Hair follicular keratinocyte (primary cell): ENCODE measurements at places on chromosomes 6 and 20. TPM values are rescaled to one million over a fixed set of nuclear protein-coding genes. Genes with fewer than 3 reads are reported as not detected.

Gene EYS
- total RNA-seq, result 0.16 and 0.27 TPM in 2 replicates

Gene C6orf118
- not detected in 2 replicates for total RNA-seq

Gene MMP24OS
- total RNA-seq, result 16.9 and 20.5 TPM in 2 replicates

Gene WDR46
- 38.0 and 78.1 TPM in 2 replicates for total RNA-seq

Gene LIN28B
- total RNA-seq, result not detected in 2 replicates

Gene DEFB124
- total RNA-seq, result not detected in 2 replicates

Gene PARD6B
- total RNA-seq, result 1.2 and 1.6 TPM in 2 replicates

Gene KHDC1L
- not detected in 2 replicates for total RNA-seq

Gene C6orf15
- total RNA-seq, result 0.16 TPM in 1 of 2 replicates, not detected in the other

Gene ENPP5
- total RNA-seq, result 1.2 and 1.5 TPM in 2 replicates
